Activated CD8-positive, alpha-beta memory T cell treated with anti-CD3 and anti-CD28 coated beads for 4 hours (primary cell): ENCODE measurements at places on chromosomes 1 and 21.

DNA sequence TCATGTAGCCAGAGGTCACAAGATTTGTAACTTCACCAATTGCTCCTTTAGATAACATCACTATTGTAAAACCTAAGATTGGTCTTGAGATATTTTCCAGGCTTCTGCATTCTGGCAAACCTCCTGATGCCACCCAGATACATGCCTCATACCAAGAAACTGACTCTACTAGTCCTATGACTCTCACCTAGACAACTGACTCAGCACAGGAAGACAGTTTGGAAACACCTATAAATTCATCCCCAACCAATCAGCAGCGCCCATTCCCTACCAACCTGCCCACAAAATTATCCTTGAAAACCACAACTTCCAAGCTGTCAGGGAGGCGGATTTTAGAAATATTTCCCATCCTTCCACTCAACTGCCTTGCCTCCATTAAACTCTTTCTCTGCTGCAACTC, 2.6 kb downstream of the NME7 start:
- DNase-seq, result no peak

DNA sequence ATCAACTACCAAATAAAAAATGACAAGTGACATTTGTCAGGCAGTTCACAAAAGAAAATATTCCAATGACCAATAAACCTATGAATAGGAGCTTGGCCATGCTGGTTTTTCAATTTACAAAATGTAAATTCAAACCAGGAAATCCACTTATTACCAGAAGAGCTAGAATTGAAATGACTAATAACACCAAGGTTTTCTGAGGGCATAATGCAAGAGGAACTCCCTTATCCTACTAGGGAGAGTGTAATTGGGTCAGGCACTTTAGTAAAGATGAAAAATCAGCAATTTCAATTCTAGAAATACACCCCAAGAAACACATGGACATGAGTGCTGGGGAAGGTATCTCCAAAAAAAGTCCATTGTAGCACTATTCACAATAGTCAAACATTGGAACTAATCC, 16.7 kb upstream of the TIAM1 start:
- no peak for DNase-seq

DNA sequence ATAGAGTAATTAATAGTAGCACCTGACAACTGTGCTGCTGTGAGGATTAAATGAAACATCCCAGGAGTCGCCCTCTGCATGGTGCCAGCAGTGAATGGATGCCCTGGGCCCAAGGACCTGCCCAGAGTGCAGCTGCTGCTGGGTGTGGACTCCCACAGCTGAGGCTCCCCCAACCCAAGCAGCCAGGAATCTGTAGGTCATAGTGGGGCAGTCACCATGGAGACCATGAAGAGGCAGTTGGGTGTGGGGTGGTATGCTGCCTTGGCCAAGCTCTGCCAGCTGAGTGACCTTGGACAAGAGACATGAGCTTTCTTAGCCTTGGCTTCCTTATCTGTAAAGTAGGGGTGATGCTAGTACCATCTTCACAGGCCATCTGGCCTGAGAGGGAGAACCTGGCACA, 9.4 kb downstream of the OLIG2 start:
- no peak for DNase-seq

- no peak for DNase-seq
Observed at GRCh38 chr1:113557187-113557586, 166.9 kb downstream of the MAGI3 start.

DNA sequence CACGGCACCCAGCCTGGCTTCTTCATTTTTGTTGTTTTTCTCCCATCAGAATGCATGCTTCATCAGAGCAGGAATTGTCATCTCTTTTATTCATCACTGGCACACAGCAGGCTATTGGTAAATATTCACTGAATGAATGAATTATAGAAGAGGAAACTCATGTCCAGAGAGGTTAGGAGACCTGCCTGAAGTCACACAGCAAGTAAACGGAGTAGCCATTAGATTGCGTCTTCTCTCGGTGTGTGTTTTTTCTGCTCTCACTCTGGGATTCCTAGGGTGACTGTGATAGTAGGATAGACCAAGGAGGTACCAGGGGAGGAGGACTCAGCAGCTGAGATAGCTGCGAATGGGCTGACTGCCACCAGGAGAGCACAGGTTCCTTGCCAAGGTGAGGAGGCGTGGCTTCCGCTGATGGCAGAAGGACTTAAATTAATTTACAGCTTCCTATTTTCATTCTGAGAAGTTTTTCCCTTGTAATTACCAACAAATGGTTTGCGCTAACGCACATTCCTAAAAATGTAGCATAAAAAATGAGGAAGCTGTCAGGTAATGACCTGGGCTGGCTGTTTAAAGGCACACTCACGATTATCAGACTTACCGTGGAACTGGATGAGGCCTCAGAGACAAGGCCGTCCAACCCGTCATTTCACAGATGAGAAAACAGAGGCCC, 4.5 kb upstream of the NCMAP start:
- DNase-seq, result no peak

GRCh38 chr1:231240883-231241735, at the start of gene GNPAT:
GNPAT (plus strand) TSS chr1:231241212; CDS start chr1:231241379, 167 bp downstream.
- peak; percentile 80 for DNase-seq

GRCh38 chr1:150210091-150210490, 25.8 kb downstream of the ANP32E start:
- DNase-seq, result no peak

GRCh38 chr1:45617618-45618017, 6.2 kb downstream of the CCDC17 start:
- DNase-seq, result no peak

GRCh38 chr1:222019029-222019428, 277.1 kb upstream of the DUSP10 start:
- DNase-seq, result no peak

DNA sequence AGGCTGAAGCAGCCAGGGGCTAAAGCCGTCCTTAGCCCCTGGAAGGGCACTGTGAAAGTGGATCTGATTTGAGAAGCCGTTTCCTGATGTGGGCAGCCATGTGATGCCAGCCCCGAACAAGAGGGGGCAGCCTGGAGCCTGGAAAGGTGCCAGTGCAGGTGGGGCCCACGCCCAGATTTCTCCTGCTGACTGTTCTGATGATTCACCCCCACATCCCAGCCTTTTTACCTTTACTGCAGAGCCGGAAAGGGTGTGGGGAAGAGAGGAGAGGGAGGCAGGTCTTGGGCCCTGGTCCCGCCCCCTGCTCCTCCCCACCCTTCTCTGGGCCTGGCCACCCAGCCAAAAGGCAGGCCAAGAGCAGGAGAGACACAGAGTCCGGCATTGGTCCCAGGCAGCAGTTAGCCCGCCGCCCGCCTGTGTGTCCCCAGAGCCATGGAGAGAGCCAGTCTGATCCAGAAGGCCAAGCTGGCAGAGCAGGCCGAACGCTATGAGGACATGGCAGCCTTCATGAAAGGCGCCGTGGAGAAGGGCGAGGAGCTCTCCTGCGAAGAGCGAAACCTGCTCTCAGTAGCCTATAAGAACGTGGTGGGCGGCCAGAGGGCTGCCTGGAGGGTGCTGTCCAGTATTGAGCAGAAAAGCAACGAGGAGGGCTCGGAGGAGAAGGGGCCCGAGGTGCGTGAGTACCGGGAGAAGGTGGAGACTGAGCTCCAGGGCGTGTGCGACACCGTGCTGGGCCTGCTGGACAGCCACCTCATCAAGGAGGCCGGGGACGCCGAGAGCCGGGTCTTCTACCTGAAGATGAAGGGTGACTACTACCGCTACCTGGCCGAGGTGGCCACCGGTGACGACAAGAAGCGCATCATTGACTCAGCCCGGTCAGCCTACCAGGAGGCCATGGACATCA, at the start of gene SFN:
Gene SFN, plus strand, starts transcription at position 369 of the 904 bp plus-strand sequence. Its CDS starts 64 bp downstream, at position 433.
- DNase-seq, result no peak

DNA sequence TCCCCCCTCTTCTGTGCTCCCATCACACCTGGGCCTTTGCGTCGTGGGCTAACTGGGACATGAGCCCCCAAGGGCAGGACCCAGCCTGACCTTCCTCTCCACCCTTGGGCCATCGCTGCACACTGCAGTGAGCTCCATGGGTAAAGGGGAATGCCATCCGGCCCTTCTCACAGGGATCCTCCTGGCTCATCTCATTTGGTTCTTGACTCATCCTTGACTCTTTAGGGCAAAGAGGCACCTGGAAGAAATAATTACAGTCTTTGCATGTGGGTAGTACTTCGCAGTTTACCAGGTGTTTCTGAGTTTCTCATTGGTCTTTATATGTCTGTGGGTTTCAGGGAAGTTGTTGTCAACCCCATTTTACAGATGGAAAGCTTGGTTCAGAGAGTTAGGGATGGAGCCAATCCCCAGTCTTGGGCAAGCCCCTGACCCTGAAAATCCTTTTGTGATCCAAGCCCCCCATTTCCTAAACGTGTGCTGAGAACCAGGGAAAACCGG, 59.3 kb upstream of the ID3 start:
- DNase-seq, result no peak

GRCh38 chr21:46213620-46214286, 14.8 kb downstream of the LSS start:
- DNase-seq, result no peak

DNA sequence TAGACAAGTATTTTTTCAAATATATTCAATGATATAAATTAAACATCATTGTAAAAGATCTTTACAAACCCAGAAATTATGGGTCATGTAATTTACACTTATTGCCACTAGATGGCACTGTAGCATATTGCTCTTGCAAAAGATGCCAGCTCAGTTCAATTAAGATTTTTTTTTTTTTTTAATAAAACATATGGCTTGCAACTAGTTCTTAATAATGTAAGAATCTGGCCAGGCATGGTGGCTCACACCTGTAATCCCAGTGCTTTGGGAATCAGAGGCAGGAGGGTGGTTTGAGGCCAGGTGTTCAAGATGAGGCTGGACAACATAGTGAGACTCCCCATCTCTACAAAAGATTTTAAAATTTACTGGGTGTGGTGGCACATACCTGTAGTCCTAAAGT, 49.4 kb upstream of the DESI2 start:
- no peak for DNase-seq

- no peak for DNase-seq
Observed at GRCh38 chr1:71015745-71016144, 31.9 kb downstream of the PTGER3 start.

DNA sequence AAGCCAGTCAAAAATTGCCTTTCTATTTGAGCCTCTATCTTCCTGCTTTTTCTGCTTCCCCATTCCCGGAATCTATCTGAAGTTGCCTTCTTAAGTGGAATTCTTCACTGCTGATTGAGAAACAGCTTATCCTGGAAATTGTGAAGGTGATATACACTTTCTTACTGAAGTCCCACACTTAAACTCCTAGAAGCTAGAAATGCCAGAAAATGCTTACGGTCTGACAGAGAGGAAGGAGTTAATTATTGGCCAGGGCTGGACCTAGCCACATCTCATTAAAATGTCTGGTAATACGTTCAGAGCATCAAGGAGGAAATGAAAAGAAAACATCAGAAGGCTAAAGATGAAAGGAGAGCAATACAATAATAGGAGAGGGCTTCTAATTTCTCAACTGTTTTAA, 292.5 kb upstream of the SNX7 start:
- no peak for DNase-seq

GRCh38 chr1:154913273-154913672, 23.2 kb downstream of the PMVK start:
- DNase-seq, result no peak

DNA sequence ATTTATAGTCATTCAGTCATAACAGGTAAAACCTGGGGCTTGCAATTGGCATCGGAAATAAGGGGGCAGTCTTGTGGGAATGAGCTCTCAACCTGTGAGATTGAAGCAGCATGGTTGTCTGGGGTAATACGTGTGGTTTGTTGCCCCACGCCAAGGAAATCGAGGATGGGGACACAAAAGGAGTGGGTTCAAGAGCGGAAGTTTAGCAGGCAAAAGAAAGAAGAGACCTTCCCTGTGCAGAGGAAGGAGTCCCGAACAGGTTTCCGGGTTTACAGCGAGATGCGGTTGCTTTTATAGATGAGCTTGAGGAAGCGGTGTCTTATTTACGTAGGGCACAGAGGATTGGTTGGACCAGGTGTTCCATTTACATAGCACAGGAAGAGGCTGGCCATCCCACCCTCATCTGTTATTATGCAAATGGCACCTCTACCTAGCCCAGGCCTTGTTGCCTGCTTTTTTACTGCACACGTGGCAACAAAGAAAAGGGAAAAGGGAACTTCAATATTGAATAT, 37.3 kb downstream of the IFNAR1 start:
- DNase-seq, result no peak

DNA sequence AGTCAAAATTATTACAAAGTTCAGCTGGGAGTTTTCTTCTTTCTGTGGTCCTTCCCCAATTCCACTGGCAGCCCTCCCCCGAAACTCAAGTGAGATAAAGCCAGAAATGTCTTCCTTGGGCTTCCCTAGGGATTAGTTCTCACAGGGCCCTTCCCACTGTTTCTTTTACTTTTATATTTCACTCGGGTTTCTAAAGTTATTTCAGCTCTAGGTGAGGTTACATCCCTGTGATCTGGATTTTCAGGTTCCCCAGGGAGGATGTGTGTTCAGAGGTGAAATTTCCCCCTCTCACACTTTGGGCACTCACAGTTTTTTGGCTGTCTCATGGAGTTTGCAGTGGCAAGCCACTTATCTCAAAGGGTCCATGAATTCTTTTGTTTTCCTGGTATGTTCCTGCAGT, 77.3 kb downstream of the DRAM2 start:
- DNase-seq, result no peak

GRCh38 chr21:18917622-18918021, 514.0 kb upstream of the TMPRSS15 start:
- no peak for DNase-seq

- DNase-seq, result no peak
Observed at GRCh38 chr1:115882913-115883902, 42.3 kb upstream of the NHLH2 start.

DNA sequence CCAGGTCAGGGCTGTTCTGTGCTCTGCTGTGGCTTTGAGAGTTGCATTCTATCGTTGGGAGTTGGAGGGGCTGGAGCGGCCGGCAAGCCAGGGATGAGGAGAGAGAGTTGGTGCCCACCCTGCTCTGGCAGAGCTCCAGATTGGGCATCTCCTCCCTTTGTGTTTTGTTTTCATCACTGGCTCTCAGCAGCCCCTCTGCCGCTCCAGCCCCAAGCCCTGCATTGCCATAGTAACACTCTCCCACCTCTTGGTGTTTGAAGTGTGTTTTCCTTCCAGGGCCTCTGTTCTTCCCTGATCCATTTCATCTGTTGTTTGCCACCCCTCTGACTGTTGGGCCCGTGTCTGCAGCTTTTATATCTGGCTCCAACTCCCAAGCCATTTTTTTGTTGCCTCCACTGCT, 152.7 kb downstream of the URB2 start:
- no peak for DNase-seq

DNA sequence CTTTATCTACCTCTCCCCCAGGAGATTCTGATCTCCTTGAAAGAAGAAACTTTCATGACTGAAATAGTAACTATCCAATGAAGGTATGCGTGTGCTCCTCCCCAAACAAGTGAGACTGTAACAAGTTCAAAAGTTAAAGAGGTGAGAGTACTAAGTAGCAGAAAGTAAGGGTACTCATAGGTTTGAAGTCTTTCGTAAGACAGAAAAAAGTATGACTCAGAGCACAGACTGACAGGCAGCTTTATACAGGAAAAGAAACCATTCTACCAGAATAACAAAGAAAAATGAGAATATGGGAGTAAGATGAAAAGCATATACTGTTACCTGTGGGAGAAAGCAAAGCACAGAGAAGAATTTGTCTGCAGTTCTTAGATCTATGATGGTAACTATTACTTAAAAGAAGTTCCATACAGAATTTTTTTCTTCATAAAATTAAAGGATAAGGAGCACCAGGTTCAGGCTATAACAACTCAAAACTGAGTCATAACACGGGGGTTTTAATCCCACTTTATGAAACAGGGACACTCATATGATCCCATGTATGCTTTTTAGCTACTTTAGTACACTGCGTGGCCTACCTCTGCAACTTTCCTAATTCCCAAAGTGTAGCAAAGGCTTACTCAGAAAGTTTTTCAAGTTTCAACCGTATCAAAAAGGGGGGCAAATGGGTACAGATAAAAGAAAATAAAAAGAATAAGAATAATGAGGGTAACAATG, 52.0 kb downstream of the FOXJ3 start:
- no peak for DNase-seq

GRCh38 chr1:167543199-167543990, 10.2 kb downstream of the CREG1 start:
- no peak for DNase-seq
